Nucleus accumbens (tissue), 56 donors: ENCODE measurements at places on chromosomes 3 and 15.
A peak's percentile ranks its signal among the peaks of the same experiment; 100 is the strongest.

GRCh38 chr3:128283421-128283820, 130.1 kb downstream of the EEFSEC start:
- DNase-seq, result no peak

GRCh38 chr15:30984118-30984517, 7.3 kb downstream of the MTMR10 start:
- no peak for DNase-seq

DNA sequence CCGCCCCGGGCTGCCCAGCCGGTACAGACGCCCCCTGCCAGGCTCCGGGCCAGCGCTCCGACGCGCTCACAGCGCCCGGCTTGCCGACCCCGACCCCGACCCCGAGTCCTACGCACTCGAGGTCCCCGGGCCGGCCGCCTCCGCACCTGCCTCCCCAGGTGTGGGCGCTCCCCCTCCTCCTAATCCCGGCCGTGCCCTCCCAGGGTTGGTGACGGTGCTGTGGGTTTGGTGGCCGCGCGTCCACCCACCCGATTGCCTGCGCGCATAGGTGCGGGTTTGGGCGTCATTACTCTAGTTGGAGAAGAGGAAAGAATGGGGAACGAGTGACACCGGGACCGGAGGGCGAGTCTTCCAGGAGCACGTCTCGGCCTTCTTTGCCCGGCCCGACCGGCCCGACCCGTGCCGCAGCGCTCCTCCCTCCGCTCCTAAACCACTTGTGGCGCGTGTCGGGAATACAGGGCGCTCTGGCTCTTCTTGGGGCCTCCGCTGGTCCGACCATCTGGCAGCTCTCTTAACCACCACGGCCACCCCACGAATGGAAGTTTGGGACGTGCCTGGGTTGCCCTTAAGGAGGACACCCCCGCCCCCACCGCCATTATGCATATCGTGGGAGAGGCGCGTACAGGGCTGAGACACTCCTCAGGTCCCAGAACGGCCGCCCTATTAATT, 810 bp upstream of the THRB start:
- peak; percentile 31 for DNase-seq

DNA sequence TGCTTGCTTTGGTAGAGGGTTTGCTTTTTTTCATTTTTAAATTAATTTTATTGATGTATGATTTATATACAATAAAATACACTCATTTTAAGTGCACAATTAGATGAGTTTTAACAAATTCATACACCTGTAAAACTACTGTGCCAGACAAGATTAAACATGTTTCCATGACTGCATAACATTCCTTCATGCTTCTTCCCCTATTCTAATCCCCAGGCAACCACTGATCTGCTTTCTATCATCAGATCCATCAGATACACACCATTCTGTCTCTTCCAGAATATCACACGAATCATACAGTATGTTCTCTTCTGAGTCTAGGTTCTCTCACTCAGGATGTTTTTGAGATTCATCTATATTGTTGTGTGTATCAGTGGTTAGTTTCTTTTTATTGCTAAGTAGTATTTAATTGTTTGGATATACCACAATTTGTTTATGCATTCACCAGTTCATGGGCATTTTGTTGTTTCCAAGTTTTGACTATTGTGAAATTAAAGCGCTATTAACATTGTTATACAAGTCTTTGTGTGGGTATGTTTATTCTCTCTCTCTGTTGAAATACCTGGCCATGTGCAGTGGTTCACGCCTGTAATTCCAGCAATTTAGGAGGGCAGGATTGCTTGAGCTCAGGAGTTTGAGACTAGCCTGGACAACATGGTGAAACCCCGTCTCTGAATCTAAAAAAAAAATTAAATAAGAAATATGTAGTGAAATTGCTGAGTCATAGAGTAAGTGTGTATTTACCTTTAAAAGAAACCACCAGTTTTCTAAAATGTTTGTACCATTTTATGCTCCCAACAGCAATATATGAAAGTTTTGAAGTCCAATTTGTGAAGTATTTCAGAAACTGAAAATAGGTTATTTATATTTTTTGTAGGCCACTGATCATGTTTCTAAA, 7.0 kb upstream of the TFG start:
- no peak for DNase-seq

GRCh38 chr3:159239059-159239458, 437.2 kb downstream of the MFSD1 start:
- DNase-seq, result no peak

GRCh38 chr3:152328841-152329240, 60.1 kb downstream of the MBNL1 start:
- DNase-seq, result no peak

DNA sequence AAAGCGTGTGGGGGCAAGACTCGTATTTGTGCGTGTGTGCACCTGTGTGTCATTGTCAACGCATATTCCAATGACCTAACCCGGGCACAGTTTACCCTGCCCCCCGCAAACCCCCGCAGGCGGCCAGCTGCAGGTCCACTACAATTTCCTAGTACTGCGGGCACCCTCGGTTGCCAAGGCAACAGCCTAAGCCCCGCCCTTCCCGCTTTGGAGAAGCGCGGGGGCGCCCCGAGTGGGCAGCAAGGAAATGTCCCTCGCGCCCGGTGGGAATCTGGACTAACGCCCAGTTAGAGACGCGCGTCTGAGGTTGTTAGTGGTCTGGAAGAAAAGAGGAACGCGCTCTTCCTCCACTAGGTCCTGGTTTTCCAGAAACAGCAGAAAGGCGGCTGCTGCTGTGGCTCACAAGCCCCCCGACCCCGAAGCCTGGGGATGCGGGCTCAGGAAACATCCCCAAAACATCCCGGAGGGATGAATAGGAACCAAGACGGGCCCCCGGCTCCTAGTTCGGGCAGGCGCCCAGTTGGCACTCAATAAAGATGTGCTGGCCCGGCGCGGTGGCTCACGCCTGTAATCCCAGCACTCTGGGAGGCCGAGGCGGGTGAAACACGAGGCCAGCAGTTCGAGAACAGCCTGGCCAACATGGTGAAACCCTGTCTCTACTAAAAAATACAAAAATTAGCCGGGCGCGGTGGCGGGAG, 1.1 kb downstream of the ABHD14A start:
- peak; percentile 56 for DNase-seq

DNA sequence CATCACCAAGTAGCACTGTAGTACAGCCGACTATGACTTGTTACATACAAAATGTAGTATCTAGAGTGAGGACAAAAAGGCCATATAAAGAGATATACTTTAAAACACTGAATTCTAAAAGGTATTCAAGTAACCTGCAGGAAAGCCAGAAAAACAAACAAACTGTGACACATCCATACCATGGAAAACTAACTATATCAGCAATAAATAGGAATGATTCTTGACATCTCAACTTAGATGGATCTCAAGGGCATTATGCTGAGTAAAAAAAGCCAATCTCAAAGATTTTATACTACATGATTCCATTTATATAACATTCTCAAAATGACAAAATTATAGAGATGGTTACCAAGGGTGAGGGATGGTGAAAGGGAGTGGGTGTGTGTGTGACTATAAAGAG, 143.0 kb downstream of the PEAK1 start:
- no peak for DNase-seq

GRCh38 chr3:120601554-120601953, 5.4 kb downstream of the NDUFB4 start:
- no peak for DNase-seq

GRCh38 chr3:128554100-128554464, 61.1 kb upstream of the GATA2 start:
- no peak for DNase-seq

DNA sequence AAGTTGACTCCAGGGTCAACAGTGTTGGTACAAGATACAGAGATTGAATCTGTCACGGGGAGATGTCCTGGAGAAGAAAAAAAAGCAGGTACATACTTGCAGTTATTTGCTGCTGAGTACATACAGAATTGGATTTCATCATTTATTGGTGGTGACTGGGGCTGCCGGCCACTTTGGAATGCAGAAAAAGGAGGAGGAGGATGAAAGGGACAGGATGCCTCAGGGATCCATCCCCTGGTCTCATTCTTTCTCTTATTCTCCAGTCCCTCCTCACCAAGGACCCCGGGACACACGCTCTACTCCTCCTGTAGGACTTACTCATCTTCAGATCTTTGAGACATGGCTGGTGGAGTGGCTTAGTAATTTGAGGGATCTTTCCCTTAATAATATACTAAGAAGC, 30.0 kb upstream of the MEIS2 start:
- no peak for DNase-seq

GRCh38 chr3:23668430-23668904, 137.3 kb upstream of the UBE2E1 start:
- no peak for DNase-seq
